ENCODE measurements at places on chromosomes 6 and 20.
A peak's percentile ranks its signal among the peaks of the same experiment; 100 is the strongest.

DNA sequence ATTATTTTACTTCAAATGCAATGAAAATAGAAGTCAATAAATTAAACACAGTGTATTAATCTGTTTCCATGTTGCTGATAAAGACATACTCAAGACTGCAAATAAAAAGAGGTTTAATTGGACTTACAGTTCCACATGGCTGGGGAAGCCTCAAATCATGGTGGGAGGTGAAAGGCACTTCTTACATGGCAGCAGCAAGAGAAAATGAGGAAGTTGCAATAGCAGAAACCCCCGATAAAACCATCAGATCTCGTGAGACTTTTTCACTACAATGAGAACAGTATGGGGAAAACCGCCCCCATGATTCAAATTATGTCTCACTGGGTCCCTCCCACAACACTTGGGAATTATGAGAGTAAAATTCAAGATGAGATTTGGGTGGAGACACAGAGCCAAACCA lies 82.2 kb downstream of the GPR63 start:
- no peak for DNase-seq

GRCh38 chr6:85458184-85458583 lies 8.3 kb downstream of the NT5E start:
- no peak for DNase-seq

DNA sequence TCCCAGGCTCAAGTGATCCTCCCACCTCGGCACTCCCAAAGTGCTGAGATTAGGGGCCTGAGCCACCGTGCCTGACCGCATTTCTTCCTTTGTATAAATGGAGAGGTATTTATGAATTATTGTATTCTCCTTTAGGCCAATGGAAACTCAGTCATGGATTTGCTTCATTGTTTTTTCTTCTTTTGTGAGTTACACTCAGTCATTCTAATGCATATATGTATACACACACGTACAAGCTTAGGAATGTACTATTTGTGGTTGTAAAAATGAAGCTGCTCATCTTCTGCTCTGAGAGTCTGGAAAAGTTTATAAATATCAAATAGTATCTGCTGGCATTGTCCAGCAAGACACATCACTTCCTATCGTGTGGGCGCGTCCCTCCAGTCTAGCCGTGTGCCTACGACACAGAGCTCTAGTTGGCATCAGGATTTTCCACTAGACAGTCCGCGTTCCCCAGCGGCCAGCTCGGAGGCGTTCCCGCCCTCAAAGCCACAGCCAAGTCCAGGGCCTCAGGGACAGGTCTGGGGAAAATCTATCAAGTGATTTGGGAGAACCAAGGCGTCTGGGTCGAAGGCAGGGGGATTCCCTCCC lies 215.2 kb downstream of the NFATC2 start:
- no peak for DNase-seq

DNA sequence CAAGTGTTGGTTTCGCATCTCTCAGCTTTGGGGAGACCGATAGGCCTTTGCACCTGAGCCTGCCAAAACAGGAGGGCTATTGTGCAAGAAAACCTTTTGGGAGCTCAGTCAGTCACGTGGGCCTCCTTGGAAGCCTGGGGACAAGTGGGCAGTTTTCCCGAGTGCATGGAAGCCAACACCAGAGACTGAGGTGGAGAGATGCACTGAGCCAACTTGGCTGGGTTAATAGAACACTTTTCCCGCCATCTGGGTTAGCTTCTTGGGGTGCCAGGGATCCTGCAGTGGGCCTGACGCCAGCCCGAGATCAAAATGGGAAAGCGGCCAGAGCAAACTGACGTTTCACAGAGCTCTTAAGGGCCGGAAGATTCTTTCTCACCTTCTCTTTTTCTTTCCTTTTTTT lies 2.8 kb upstream of the OOEP start:
- DNase-seq = no peak

- no peak for DNase-seq
Measured at GRCh38 chr20:51484141-51484815, 58.2 kb downstream of the NFATC2 start.

DNA sequence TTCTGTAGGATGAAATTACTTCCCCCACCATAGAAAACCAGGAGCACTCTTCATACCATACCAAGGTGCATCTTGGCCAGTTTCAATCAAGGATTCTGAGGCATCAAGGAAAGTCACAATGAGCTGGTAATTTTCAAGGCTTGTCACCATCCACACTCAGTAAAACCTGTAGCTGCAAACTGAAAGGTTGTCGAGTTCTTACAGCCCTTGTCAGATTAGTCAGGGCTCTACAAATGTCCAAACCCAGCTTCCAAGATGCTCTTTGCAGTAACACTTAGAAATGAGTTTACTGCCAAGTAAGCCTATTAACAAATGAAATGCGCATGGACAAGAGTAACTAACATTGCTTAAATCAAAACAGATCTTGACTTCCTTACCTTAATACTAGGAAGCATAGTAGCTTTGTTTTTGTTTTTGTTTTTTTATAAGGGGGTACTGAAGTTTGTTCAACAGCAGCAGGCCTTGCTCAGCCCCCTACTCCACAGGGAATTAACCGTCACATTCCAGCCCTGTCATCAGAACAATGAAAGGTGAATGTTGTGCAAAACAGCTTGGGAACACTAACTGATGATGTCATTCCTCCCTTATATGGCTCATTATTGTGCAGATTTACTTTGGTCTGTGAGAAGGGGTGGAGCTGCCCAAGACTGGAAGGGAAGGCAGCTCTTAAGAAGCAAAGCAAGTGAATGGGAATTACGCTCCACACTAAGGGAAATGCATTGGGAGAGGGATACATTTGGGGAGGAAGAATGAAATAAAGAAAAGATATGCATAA lies 49.9 kb upstream of the TMEM30A start:
- DNase-seq = no peak

DNA sequence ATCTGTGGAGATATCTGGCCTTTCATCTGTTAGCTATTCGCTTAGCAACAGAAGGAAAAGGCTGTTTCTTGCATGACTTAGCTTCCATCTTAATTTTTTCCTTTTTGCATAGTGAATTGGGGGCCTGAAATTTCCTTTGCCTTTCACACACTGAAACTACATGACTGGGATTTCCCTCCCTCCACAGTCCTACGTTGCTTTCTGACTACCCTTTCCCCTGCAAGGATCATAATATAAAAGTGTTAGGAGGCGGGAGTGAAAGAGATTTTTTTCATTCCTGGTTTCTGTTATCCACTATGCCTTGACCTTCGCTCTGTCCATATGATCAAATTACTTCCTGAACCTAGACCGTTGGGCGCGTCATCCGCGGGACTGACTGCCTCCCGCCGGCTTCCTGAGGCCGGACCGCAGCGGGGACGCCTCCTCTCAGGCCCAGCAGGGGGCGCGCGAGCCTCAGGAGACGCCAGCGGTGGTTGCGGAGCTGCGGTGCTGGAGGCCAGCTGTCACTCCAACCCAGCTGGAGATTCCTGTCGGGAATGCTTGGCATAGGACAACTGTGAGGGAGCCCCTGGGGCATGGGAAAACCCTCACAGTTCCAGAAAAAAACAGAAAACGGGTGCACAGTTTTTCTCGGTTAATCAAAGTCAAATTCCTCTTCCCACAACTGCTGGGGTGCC lies 55.6 kb downstream of the MEP1A start:
- DNase-seq = peak; percentile 28

- DNase-seq = no peak
Measured at GRCh38 chr6:28167926-28168325, 26.2 kb downstream of the ZKSCAN8 start.

GRCh38 chr20:43751167-43752050 lies 24.6 kb upstream of the GTSF1L start:
- no peak for DNase-seq
